Testis (tissue), 5 donors: ENCODE measurements at places on chromosomes 5 and 9.

DNA sequence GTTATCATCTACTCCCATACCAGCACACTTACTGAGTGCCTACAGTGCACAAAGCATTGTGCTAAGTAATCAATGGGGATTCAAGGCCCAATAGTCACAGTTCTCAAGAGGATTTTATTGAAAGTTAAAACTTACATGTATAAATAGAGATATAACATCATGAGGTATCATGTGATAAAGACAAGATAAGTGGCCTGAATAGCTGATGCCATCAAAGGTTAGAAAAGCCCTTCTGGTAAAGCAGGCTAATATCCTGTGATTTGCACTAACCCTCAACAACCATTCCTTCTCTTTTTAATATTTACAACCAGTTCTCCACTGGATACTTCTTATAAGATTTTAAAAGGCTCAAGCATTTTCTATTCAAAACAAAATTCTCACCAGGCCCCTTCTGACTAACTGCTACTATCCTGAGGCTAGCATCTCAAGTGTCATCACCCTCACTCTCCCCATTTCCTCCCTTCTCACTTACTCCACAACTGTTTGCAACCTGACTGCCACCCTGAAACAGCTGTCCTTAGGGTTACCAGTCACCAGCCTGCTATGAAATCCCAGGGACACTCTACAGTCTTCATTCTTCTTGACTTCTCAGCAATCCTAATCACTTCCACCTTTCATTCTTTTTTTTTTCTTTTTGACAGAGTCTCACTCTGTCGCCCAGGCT is 377.9 kb downstream of the ENC1 start:
- no peak for DNase-seq

GRCh38 chr9:100408546-100409175 is 18.3 kb upstream of the MSANTD3 start:
- no peak for DNase-seq

GRCh38 chr5:172771439-172772111 is 580 bp upstream of the DUSP1 start:
- peak; percentile 34 for DNase-seq

GRCh38 chr9:31799953-31800609 is 584.4 kb upstream of the ACO1 start:
- no peak for DNase-seq

GRCh38 chr9:75990156-75990555 is 99.7 kb downstream of the PCSK5 start:
- no peak for DNase-seq

GRCh38 chr9:128911529-128912035 is 9.2 kb upstream of the PHYHD1 start:
- no peak for DNase-seq
